Stimulated activated CD8-positive, alpha-beta memory T cell treated with anti-CD3 and anti-CD28 coated beads, Interleukin-15, amount 100 ng/mL, for 4 hours (primary cell): ENCODE measurements at places on chromosomes 3 and 15.

- DNase-seq, result no peak
These were observed 749.6 kb upstream of the LMCD1 start for GRCh38 chr3:7752005-7752404.

- DNase-seq, result no peak
These were observed 26.6 kb downstream of the MASP1 start for GRCh38 chr3:187264911-187265310.

DNA sequence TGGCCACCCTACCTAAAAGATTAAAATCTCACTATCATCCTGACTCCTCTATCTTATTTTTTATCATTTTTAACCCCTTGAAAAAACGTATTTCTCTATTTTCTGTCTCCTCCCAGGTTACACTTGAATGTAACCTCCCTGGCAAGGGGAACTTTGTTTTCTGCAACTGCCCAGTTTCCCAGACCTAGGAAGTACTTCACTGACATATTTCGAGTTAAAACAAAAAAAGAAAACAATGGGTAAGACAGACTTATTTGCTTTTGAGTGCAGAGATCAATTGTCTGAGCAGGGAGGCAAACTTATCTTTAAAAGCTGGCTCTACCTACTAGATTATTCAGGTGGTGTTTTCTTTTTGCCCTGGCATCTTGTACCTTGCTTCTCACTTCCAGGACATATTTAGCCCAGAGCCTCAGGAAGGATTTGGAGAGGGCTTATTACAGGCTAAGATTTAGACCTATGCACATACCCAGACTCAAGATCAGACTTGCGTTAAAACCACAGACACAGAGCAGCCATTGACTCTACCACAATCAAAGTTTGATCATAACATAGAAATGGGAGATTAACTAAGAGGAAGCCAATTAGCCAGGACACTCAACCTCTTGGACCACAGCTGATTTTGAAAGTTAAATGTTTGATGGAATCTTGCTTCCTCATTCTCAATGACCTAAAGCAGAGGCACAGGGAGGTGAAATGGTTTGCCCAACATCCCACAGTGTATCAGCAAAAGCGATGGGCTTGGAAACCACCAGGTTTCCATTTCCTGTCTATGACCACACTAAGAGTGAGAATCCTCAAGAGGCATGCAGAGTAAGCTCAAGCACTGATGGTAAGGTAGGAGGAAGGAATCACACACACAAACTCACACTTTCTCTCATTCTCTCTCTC, 169.5 kb upstream of the THBS1 start:
- DNase-seq, result no peak

DNA sequence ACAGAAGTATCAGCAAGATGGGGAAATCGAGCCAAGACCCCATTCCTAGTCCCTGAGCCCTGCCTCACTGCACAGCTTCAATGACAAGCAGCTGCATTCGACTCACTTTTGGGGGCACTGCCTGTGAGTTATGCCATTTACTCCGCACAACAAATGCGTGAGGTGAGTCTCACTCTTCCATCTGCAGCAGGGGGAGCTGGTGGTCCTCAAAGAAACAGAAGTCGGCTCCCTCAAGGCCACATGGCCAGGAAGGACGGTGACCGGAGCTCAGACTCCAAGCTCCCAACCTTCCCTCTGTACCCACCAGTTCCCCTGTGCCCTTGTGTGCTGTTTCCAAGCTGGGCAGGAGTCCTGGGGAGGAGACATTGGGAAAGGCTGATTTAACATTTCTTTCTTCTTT, 127.7 kb upstream of the IQSEC1 start:
- DNase-seq, result no peak

DNA sequence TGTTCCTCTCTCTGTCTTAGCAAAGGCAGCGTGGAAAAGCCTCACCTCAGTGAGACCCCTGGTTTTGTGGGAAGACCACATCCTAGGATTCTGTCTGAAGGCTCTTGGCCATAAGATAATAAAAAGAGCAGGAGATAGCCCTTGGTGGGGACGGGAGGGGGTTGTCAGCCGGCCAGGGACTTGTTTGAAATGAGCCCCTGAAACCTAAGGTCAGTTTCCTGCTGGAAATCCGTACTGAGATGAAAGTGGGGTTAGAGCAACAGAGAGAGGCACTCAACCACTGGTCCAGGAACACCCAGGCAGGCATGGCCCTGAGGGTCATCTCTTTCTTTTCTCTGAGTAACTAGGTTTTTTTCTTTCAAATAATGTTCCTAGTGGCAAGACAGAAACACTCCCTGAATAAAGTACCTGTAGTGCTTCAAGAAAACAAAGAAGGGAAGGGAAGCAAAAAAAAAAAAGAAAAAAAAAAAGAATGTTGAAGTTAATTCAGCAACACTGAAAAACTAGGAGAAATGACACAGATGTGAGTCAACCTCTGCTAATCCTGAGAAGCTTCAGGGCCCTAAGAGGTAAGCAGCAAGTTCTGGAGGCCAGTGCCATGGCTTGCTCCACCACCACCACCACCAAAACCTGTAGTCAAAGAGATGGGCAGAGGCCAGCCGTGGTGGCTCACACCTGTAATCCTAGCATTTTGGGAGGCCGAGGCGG, 3.2 kb downstream of the ITGB5 start:
- DNase-seq, result no peak

DNA sequence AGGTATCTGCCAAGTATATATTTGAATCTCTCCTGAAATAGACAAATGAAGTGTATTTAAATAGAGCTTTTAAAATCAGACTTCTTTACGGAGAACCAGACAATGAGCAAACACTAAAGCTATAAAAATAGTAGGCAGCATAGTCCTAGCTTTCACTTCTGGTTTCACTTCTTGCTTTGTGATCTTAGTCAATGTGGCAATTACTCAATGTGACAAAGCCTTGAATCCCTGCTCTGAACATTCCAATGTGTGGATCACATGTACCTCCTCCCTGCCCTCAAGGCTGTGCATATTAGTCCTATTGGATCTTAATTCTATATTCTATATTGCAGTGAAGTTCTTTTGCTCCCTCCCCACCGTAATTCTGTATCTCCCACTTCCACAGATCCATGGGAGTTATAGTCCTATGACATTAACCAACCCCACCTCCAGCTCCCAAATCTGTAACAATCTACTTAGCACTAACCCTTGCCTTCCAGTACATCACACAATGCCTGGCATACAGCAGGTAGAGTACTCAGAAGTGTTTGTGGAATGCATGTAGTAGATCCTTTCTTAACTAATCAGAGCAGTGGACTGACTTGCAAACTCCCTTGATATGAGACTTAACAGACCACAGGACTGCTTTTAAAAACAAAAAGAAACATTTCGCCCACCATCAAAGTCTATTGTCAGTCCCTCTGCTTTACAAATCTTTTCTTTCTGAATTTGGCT, 24.3 kb upstream of the CP start:
- DNase-seq, result no peak

DNA sequence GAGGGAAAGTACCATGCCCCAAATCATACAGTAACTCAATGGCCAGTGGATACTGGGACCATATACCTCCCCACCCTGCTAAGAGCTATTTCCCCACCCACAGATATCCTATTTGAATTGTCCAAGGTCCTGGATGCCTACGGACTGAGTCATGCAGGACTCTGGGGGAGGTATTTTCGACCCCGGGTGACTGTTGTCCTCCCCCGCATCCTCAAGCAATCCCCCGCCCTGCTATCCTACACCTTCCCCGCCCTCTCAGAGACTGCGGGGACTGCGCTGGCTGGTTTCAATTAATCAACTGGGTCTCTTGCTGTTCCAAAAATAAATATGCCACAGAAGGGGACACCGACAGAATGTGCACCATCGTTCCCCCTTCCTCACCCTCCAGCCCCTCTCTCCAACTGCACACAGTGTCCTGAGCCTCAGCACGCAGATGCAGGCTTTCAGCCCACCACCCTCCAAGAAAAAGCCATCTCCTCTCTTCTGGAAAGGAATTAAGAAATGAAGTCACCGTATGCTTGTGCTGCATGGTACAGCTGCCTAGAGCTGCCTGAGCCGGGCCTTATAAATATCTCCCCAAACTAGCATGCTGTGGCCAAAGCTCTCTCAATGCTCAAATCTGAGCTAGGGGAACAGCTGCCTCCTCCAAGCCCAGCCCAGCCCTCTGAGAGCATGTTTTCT, 8.1 kb downstream of the CAV3 start:
- no peak for DNase-seq

DNA sequence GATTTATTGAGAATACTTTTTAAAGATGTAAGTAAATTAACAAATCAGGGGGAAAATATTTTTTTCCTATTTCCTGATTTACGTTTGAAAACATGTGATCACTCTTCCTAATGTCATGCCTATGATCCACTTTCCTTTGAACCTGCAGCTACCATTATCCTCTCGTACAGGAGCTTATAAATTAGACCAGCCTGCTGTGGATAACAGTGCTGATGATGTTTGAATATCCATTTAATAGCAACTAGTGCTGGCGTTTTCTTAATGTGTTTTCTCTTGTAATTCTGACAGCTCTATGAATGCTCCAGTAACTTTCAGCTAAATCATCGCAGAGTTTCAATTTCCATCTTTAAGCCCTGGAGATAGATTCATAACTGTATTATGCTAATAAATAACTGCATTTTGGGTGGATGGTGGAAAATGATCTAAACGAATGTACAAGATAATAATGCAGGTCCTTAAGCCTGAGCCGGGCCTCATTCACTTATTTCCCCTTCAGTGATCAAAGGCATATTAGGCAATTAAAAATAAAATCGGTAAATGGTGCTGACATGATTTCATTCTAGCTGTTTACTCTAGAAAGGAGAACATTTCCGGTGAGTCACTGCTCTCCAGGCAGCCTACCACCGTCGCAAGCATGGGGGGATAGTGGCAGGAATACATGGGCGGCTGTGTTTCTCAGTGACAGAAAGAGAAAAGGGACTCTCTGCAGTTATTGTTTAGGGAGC, 58.5 kb upstream of the SLC24A5 start:
- DNase-seq, result no peak

- DNase-seq, result no peak
These were observed 167.6 kb upstream of the COL8A1 start for GRCh38 chr3:99470841-99471240.

DNA sequence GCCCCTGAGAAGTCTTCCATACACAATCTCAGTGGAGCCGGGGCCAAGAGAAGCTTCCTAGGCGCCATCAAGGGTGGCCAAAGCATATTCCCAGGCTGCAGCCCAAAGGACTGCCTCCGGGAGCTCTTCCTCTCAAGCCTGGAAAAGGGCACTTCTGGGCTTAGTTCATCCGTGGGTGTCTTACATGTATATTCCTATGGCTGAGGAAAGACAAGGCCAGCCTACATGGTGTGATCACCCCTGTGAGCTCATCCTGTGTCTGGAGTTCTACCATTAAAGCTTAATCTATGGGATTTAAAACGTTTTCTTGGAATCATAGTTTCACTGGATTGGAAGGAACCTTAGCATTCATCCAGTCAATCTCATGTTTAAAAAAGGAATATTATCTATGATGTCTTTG, 21.9 kb upstream of the TIMP4 start:
- no peak for DNase-seq

- no peak for DNase-seq
These were observed 21.3 kb downstream of the SYNM start for GRCh38 chr15:99126131-99126588.

- peak; percentile 63 for DNase-seq
These were observed 17.9 kb downstream of the ARHGEF3 start for GRCh38 chr3:56783644-56784447.

- no peak for DNase-seq
These were observed 187.9 kb downstream of the CNTN3 start for GRCh38 chr3:74426571-74426970.

DNA sequence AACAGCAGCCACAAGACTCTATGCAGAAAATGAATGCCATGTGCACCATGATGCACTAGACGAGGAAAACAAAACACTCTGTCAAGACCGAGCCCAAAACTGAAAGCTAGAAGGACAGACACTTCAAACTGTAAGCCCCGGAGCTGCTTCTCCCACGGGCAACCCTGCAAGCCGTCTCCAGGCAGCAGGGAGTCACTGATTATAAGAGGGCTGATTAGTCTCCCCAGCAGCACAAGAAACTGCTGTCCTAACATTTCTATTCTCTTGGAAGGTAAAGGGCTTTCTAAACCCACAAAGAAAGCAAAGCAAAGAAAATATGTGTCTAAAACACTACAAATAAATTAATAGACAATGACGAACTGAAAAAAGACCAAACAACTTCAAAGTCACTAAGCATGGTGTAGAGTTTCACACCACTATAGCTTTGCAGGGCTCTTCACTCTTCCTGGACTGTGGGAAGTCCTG, 15.5 kb downstream of the TBC1D2B start:
- DNase-seq, result no peak

GRCh38 chr3:32596282-32596908, 25.7 kb upstream of the DYNC1LI1 start:
- no peak for DNase-seq

DNA sequence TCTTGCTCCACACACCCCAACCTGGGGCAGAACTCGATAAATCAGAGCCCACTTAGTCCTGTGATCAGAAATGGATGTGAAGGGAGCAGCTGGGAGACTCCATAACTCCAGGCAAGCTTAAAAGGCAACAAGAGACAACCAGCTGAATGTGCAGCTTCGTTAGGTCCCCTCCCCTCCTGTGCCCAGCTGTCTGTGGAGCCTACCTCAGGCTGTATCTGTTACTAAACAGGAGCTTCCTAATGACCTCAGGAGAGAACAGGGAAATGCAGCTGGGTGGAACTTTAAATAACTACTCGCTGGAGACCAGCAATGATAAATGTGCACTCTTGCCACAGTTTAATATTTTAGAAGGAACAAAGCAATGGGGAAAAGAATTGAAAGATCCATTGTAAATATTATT, 25.9 kb downstream of the SLC9A9 start:
- no peak for DNase-seq

- DNase-seq, result no peak
These were observed 97.0 kb downstream of the HHLA2 start for GRCh38 chr3:108393128-108393900.

- DNase-seq, result no peak
These were observed 60.2 kb upstream of the ACP3 start for GRCh38 chr3:132256989-132257388.

DNA sequence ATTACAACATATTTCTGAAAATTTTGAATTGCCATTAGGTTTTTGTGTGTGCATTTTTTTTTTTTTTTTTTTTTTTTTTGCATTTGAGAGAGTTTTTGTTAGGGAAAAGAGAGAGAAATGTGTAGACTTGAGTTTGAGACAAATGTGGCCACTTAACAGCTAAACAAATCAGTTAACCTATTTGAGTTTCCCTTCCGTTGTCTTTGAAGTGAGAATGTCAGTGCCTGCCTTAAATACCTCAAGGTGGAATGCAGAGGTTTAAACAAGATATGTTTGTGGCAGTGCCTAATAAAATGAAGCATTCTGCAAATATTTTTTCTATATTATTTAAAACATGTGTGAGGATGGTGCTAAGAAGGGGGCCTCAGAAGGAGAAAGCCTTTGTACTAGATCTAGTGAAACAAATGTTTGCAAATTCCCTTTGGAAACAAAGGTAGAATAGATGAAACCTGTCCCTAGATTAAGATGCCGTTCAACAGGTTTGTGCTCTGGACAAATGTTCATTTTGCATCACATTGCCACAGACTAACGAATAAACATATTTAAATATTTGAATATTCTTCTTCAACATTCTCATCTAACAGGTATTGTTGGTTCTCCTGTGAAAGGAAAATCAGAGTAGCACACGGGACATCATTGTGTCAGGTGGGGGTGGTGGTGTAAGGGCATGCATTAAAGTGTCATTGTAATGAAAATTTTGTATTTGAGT, 80.7 kb downstream of the SATB1 start:
- no peak for DNase-seq
